ENCODE measurements at places on chromosomes 11 and 22.

DNA sequence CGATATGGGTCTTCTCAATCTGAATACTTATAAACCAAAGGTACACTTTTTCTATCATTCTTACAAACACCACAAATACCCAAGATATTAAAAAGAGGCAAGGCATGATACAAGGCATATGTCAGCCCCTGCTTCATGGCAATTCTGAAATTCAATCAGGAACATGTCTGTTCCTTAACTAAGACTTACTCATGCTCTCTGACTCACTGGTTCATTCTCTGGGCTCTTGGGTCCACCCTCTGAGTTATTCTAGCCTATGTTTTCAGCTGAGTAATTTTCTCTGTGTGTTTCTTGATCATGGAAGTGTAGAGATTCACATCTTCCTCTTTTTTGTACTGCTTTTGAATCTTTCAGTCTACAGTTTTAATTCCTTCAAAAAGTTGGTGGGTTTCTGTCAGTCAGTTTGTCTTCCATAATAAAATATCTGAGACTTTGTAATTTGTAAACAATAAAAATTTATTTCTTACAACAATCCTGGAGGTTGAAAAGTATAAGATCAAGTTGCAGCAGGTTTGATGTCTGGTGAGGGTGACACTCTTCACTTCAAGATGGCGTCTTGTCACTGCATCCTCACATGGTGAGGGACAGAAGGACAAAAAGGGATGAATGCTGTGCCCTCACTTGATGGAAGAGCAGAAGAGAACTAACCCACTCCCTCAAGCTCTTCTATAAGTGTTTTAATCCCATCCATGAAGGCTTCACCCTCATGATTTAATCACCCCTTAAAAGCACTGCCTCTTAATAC is 211.7 kb downstream of the FAM76B start:
- DNase-seq = no peak

DNA sequence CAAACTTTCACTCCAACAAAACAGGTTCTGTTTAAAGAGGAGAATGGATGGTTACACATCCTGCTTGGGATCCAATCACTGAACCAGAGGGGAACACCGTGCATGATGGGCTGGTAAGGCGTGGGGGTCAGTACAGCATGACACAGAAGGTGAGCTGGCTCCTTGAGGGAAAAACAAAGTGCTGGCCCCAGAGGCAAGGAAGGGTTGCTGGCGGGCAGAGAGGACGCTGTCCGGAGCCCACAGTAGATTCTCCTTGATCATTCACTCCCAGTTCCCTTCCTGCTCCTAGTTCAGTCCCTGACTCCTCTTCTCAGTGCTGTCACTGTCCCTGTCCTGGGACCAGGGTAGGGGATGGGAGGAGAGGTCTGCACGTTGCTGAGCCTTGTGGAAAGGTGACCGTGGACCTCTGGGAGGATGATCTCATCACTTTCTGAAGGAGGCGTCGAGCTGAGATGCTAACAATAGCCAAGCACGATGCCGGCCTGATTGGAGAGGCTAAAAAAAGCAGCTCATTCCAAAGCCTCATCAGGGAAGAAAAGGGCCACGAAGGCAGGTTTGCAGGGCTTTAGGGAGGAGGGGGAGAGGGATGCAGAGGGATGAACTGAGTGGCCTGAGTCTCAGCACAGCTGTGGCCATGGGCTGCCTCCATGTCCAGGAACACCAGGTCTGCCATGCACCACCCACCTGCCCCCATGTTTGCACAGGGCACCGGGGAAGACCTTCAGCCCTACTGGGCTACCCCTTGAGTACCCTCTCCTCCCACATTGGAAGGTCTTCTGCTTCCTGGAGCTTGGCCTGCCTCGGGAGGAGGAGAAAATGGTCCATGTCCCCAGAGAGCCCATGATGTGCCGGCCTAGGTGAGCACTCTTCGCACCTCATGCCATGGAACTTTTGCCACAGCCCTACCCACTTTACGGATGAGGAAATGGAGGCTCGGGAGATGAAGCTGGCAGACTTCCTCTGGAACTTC is 72.7 kb upstream of the RTL6 start:
- DNase-seq = no peak

DNA sequence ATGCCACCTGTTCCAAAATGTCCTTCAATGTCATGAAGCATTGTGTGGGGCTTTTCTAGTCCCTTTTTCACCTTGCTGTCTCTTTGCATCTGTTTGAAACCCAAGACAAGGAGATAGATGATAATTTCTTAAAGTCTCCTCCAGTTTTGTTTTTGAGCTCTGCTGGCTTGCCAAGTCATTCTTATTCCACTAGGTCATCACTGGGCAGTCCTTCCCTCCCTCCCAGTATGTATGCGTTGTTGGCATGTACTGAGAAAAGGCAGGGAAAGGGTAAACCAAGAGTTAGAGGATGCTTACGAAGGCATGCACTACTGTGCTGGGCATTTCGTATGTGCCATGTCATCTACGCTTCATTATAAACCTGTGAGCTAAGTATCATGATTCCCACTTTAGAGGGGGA is 78.6 kb downstream of the PARVA start:
- no peak for DNase-seq

- DNase-seq = no peak
Measured at GRCh38 chr11:83502041-83502440, 215.9 kb upstream of the CCDC90B start.

DNA sequence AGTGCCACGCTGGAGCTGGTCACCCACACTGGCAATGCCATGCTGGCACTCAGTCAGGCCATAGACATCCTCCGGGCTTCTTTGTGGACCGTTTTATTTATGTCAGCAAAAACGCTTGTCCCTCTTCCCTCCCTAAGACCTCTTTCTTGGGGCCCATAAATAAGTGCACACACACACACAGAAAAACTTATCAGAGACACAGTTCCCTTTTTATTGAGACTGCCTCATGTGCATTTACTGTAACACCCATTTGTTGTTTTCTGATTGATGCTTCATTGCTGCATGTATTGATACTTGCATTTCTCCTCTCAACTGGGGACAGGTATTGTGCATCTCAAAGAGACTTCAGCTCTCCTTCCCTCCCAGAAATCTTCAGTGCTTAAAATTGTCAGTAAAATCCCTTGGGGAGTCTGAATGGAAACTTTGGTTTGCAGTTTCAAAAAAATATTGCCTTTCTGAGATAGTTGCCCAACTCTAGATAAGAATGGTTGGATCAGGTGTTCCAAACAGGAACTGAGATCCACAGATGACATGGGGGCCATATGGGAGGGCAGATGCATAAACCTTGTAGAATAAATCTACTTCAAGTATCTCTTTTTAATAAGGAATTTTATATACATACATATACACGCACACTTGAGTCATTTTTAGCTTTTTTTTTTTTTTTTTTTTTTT is 50.9 kb downstream of the PPP2R1B start:
- no peak for DNase-seq

DNA sequence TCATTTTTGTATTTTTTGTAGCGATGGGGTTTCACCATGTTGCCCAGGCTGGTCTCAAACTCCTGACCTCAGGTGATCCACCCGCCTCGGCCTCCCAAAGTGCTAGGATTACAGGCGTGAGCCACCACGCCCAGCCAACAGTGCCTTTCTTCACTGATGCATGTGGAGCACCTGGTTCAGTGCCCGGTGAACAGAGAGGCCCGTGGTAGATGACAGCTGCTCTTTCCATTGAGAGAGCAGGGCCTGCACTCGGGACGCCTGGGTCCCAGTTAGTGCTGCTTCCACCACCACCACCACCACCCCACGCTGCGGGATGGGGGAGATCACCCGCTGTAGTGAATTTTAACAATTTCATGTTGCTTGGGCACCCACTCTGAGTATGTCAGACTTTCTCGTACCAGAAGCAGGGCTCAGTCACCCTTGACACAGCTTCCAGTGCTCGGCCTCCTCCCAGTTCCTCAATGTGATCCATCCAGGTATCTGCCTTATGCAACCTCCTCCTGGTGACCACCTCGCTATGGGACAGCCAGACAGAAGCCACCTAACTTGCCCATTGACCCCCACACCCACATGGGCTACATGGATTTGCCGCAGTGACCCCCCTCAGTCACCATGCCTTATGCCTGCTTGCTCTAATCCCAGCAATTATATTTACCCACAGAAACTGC is 36.6 kb downstream of the ARRB1 start:
- DNase-seq = no peak

- no peak for DNase-seq
Measured at GRCh38 chr22:35310556-35311550, 11.2 kb downstream of the TOM1 start.

DNA sequence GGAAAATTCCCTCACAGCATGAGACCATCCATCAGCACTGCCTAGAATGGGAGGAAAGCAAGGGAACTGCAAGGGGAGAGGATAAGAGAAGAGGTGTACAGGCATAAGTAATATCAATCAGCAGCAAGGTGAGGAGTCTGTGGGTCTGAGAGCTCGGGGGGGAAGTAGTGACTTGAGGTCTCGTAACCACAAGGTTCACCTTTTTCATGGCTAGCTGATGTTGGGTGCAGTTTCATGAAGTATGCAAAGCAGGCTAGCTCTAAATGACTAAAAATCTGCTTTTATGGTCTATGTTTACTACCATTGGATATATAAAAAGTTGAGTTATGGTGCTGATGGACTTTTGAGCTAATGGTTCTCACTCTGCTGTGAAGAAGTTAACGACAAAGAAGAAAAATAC is 35.8 kb downstream of the OR4C6 start:
- DNase-seq = no peak

GRCh38 chr11:7246179-7246578 is 5.5 kb upstream of the SYT9 start:
- DNase-seq = no peak

DNA sequence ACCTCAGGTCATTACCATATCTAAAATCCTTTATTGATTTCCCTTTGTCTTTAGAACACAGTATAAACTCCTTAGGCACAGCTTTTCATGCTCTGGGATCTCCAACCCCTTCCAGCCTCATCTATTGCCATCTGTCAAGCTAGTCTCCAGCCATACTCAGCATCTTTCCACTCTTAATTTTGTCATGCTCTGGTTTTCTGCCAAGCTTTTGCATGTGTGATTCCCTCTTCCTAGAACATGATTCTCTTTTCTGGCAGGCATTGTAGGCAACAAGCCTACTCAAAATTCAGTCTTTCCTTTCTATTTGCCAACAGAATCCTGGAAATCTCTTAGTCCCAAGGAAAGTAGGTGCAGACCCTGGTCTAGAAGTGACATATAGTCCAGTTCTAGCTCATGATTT is 35.5 kb upstream of the SLC6A5 start:
- DNase-seq = no peak

DNA sequence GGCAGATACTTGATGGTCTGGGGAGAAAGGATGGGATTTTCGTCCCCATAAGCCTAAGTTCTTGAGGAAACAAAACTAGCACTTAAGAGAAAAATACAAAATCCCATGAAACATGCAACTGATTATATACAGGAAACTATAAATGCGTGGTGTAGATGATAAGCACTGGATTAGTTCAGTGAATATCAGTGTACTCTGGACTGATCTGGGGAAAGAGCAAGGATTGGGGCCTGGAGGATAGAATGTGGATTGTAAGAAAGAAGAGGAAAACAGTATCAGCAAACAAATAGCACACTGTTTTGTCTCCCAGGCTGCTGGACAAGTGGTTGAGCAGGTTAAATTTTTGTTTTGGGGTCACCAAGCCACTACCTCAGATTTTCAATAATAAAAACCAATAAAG is 49.8 kb downstream of the DCUN1D5 start:
- DNase-seq = no peak

- no peak for DNase-seq
Measured at GRCh38 chr22:24413736-24414385, 13.5 kb upstream of the ADORA2A start.

DNA sequence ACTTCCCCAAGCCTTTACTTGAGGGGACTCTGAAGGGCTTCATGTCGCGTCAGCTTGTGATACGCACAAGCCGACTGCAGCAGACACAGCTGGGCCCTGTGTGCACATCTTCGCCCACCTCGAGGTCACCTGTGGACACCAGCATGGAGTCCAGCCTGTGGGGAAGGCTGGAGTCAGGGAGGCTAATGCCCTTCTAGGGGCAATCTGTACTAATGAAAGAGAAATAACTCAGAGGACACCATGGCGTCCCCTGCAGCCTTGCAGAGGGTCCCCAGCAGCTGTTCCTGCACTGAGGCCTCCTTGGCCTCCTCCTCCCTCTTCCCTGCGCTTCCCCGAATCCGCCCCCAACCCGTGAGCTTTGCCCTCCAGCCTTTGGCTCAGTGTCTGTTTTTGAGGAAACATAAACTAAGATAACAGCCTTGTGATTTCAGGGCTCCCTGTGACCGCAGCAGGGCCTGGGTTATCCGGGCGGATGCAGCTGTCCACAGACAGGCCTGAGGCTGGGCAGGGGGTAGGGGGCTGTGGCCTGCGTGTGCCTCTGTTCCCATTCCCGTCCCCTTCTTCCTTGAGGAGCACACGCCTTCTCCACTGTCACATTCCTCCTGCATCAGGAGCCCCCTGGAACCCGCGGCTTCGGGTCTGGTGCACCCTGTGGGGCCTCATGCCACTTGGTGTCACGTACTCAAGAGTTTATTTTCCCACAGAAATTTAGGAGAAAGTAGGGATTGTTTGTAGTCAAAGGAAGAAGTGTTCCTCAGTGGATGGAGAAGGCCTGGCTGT is 25.0 kb downstream of the KRTAP5-5 start:
- DNase-seq = no peak

- no peak for DNase-seq
Measured at GRCh38 chr11:66523611-66524010, 13.2 kb downstream of the BBS1 start.

GRCh38 chr22:49323751-49324415 is 503.8 kb downstream of the BRD1 start:
- no peak for DNase-seq

- no peak for DNase-seq
Measured at GRCh38 chr11:28526406-28526751, 418.2 kb downstream of the METTL15 start.

DNA sequence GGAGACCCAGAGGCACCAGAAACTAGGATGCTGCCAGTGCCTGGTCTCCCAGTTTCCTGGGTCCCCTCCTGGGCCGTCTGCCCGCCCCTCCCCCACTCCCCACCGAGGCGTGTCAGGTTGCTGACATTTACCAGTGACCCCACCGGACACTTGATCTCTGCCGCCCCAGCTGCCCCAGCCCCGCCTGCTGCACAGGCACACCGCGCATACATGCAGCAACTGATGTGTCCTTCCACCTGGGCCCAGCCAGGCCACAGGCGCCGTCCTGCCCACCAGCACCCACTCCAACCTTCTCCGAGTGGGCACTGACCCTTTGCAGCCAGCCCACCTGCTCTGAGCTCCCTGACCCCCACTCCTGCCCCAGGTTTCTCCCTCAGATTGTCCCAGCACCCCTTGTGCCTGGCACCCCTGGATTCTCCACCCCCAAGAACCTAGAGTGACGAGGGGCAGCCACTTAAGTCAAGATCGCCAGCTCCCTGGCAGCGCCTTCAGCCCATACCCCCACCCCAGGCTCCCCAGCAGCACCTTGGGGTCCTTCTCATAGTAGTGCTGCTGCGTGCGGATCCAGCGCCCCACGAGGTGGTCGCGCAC is 548 bp downstream of the PYGM start:
- no peak for DNase-seq

DNA sequence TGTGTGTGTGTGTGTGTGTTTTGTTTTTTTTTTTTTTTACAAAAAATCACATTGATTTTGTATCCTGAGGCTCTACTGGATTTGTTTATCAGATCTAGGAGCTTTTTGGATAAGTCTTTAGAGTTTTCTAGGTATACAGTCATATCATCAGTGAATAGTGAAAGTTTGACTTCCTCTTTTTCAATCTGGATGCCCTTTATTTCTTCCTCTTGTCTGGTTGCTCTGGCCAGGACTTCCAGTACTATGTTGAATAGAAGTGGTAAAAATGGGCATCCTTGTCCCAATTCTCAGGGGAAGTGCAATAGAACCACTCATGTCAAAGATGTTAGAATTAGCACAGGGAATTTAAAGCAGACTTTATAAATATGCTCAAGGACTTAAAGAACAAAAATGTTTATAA is 32.6 kb upstream of the PRDM11 start:
- no peak for DNase-seq

GRCh38 chr11:48109046-48109666 is 107.5 kb upstream of the OR4B1 start:
- DNase-seq = no peak
